Neuronal stem cell (in vitro differentiated cells): ENCODE measurements at places on chromosomes 2 and 18.

- no peak for DNase-seq
Measured at GRCh38 chr2:39403311-39403710, 33.8 kb downstream of the MAP4K3 start.

GRCh38 chr18:56988022-56988421 is 158.9 kb upstream of the BOD1L2 start:
- no peak for DNase-seq

DNA sequence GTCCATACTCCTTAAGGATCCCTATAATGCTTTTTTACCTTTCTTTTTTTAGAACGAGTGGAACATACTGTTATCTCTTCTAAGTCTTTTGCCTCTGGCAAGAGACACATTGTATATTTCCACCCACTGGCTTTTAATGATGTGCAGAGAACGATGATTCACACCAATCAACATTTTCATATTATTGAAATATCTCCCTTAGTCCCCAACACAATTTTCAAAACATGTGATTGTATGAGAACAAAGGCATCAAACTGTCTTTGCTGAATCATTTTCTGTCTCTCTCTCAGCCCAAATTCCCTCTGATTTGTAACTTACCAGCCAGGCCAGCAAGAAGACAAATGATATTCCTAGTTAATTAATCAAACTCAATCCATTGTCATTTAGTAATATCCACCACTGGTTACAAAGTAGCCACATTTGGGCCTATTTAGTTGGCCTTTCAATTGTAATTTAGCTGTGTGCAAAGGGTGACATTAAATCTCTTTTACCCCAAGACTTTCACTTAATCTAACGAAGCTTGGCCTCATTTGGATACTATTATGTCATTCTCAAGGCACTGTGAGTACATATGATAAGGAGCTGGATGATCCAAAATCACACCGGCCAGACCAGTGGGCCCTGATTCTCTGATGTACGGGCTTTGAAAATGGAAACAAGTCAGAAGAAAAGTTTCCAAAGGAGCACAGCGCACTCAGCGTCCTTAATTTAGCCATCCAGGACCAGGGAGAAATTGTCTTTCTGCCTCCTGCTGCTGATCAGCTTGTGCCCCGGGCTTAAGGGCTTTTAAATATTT is 185.1 kb downstream of the SCG2 start:
- no peak for DNase-seq

GRCh38 chr2:48940606-48941005 is 185.1 kb upstream of the LHCGR start:
- DNase-seq: no peak

GRCh38 chr2:105754994-105755393 is 10.3 kb downstream of the NCK2 start:
- DNase-seq: no peak

GRCh38 chr2:232354069-232354468 is 24.5 kb upstream of the ALPP start:
- DNase-seq: no peak

DNA sequence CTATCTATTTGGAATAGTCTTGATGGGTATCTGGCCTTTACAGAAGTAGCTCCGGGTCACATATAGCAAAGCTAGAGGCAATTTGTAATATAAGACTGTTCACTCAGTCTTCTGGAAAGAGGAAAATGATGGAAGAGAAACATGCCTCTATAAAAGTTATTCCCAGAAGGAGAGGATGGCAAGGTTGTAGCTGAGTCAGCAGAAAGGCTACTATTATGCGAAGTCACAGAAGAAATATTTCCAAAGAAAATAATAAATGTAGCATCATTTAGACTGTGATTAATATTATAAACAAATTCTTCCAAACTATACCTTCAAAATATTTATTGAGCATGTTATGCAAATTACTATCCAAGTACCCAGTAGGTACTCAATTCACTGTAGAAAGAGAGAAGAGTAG is 1027.7 kb upstream of the TMEFF2 start:
- no peak for DNase-seq

DNA sequence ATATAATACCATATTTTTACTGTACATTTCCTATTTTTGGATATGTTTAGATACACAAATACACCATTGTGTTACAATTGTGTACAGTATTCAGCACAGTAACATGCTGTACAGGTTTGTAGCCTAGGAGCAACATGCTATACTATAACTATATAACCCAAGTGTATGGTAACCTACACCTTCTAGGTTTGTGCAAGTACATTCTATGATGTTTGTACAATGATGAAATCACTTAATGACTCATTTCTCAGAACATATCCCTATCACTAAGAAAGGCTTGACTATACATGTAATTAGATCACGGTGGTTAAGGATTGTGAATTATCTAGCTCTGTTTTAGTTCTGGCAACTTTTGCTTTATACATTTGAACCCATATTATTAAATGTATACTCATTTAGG is 31.3 kb downstream of the NPHP1 start:
- DNase-seq: no peak

- DNase-seq: no peak
Measured at GRCh38 chr2:2399396-2399795, 68.3 kb upstream of the MYT1L start.

- DNase-seq: no peak
Measured at GRCh38 chr2:101291973-101292372, 16.5 kb downstream of the RNF149 start.

DNA sequence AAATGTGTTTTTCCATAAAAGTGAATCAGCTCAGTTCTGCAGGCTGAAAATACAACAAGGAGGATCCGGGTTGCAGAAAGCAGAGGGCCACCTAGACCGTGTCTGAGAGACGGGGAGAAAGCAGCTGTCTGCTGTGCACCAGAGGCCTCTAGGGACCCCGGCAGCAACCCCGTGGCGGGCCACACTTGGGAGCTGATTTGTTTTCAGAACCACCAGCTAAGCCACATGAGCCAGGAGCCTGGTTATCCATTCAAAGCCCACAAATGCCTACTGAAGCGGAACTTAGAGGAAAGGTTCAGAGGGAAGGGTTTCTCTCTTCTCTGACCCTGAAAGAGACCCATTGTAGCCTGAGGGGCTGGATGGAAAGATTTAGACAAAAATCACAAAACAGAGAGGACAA is 28.4 kb upstream of the ID2 start:
- DNase-seq: peak; percentile 46
